SK-N-SH (cell line): ENCODE measurements at places on chromosomes 6 and 20. TPM values are rescaled to one million over a fixed set of nuclear protein-coding genes. Genes with fewer than 3 reads are reported as not detected.

Gene BMP7
- polyA plus RNA-seq, result 0.10 TPM in 1 of 2 replicates, not detected in the other

DNA sequence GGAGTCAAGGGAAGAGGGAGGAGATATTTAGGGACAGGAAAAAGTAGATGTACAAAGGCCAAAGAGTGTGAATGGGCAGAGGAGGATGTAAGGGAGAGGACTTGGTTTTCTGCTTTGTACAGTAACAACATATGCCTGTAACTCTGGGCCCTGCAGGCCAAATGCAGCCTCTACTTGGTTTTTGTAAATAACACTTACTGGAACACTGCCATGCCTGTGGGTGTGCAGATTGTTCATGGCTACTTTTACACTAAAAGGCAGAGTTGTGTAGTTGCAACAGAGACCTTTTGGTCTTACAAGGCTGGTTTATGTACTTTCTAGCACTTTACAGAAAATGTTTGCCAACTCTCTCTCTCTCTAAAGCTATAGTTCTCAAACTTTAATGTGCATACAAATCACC lies 157.1 kb downstream of the PHACTR1 start:
- no peak overlapping the region for H3K27ac ChIP-seq
- no peak overlapping the region for H3K4me3 ChIP-seq
- DNase-seq, result no peak
- H3K27me3 ChIP-seq, result no peaks in the 10 kb centered on the region
- H3K36me3 ChIP-seq, result no peaks in the 10 kb centered on the region
- no peaks in the 10 kb centered on the region for H3K4me1 ChIP-seq

Gene SAMD3
- 15.8 and 16.0 TPM in 2 replicates for polyA plus RNA-seq

Gene PI16
- 0.02 TPM in 1 of 2 replicates, not detected in the other for polyA plus RNA-seq

DNA sequence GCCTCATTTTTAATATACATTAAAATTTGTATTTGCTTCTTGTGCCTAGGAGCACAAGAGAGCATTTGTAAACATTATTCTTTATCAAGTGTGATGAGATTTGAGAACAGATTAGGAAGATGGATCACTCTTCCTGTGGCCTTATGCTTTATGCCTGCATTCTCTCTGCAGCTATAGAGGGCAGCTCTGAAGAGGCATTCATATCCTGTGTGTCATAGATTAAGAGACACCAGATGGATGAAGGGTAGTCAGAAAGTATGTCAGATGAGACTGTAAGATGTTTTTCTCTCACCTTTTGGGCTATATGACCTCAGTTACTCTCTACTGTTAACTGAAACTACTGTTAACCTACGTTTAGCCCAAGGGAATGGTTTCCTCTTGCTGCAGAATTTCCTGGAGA lies 61.4 kb downstream of the DNAH8 start:
- DNase-seq, result peak; percentile 10
- no peaks in the 10 kb centered on the region for H3K4me1 ChIP-seq
- H3K4me3 ChIP-seq, result no peak overlapping the region
- H3K36me3 ChIP-seq, result no peaks in the 10 kb centered on the region
- no peaks in the 10 kb centered on the region for H3K27me3 ChIP-seq
- peak overlapping the region; percentile 61 for H3K27ac ChIP-seq

DNA sequence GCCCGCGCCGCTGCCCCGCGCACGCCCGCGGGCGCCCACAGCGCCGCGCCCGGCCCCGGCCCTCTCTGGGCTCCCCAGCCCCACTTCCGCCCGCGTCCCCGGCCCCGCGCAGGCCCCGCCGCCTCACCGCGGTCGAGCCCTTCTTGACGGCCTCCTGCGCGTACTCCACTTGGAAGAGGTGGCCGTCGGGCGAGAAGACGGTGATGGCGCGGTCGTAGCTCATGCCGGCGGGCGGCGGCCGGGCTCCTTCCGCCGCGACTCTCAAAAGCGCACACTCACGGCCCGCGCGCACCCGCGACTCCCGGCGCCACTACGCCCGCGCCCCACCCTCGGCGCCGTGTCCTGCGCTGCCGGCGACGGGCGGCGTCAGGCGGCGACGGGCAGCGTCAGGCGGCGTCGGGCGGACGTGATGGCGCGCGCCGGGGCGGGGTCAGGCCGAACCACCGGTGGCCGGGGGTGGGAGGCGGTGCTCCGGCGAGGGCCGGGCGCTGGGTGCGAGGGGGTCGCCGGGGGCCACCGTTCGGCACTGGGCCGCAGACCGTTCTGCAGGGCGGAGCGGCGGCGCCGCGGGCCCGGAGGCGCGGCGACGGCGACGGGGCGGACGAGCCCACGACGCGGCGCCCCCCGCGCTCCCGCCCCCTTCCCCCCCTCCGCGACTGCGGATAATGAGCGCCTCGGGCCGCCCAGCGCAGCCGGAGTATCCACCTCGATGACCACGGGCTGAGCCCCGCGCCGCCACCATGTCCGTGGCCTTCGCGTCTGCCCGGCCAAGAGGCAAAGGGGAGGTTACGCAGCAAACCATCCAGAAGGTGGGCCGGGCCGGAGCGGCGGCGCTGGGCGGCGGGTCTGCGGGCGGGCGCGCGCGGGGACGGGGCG lies at the start of the genes PSMA7 and SS18L1:
Gene PSMA7 (minus strand): TSS at position 314 of the 876 bp plus-strand sequence. CDS start 91 bp downstream, at position 223.
Gene SS18L1 (plus strand): TSS at position 689 of the 876 bp plus-strand sequence. CDS start 52 bp downstream, at position 741.
- H3K27ac ChIP-seq, result peak within 1 kb of the TSS; percentile 96
- H3K4me3 ChIP-seq, result peak within 1 kb of the TSS; percentile 88
- peaks cover 23% of the 10 kb centered on the region for H3K36me3 ChIP-seq
- H3K27me3 ChIP-seq, result no peaks in the 10 kb centered on the region
- peaks cover 27% of the 10 kb centered on the region for H3K4me1 ChIP-seq

Gene OXT
- polyA plus RNA-seq, result not detected in 2 replicates

GRCh38 chr20:59835448-59836395 lies 97.7 kb downstream of the SYCP2 start:
- DNase-seq, result peak; percentile 72
- peak overlapping the region; percentile 64; the same call in 1 of the 2 replicates for H3K27ac ChIP-seq
- no peaks in the 10 kb centered on the region for H3K36me3 ChIP-seq
- no peaks in the 10 kb centered on the region for H3K27me3 ChIP-seq
- H3K4me3 ChIP-seq, result peak overlapping the region; percentile 45; the same call in 1 of the 2 replicates

- H3K4me1 ChIP-seq, result no peaks in the 10 kb centered on the region
- no peak within 1 kb of the TSS for H3K4me3 ChIP-seq
- no peaks in the 10 kb centered on the region; the same call in 1 of the 2 replicates for H3K27me3 ChIP-seq
- H3K27ac ChIP-seq, result no peak within 1 kb of the TSS
Observed at GRCh38 chr6:41286544-41287346, at the start of gene TREM1. TSS of gene TREM1 (minus strand) at chr6:41286682. CDS start at chr6:41286655, 27 bp downstream.

Gene IPCEF1
- not detected in 2 replicates for polyA plus RNA-seq

GRCh38 chr20:680638-681187 lies 5.1 kb upstream of the SCRT2 start:
- H3K27ac ChIP-seq, result no peak overlapping the region
- H3K4me3 ChIP-seq, result no peak overlapping the region
- no peaks in the 10 kb centered on the region for H3K4me1 ChIP-seq
